Hepatocyte (in vitro differentiated cells): ENCODE measurements at places on chromosomes 16 and 17. TPM values are rescaled to one million over a fixed set of nuclear protein-coding genes. Genes with fewer than 3 reads are reported as not detected.

GRCh38 chr16:24723663-24724062 lies 5.8 kb upstream of the TNRC6A start:
- DNase-seq, result no peak

GRCh38 chr16:66265556-66266141 lies 100.8 kb upstream of the CDH5 start:
- DNase-seq, result peak; percentile 2

DNA sequence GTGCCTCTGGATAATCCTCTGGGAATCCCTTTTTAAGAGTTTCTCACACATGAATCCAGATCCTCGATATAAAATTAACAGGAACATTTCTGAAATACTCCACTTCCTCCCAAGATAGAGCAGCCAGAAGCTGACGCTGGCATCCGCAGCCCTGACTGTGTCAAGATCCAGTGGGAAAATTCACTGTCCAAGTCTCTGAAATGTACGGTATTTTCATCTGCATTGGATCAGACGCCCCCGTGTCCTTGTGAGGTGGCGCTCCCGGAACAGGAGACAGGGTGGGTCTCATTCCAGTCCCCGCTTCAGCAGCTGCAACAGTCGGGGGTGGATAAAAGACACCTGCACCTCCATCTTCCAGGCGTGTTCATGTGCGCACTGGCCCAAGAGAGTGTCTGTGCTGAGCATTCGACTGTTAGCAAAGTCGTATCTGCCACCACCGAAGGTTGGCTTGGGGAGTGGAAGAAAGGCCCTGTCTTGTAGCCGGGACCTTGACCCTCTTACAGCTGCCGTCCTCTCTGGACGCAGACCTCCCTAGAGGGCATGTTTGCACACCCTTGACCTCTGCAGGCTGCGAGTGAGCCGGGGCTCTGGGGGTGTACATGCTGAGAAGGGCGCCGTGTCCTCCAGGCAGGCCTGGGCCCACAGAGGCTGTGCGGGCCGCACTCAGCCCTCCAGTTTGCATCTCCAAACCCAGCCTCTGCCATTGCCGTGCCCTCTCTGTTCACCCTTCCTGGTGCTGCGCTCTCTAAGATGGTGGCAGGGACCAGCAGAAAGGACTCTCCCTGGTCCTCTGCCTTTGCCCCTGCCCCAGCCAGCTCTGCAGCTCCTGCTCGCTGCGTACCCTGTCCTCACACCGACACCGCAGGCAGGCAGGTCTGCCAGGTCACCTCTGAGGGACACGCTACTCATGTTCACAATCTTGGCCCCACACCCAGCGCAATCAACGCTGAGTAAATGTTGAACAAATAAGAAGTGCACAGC lies 72.0 kb upstream of the CHMP6 start:
- DNase-seq, result peak; percentile 15

DNA sequence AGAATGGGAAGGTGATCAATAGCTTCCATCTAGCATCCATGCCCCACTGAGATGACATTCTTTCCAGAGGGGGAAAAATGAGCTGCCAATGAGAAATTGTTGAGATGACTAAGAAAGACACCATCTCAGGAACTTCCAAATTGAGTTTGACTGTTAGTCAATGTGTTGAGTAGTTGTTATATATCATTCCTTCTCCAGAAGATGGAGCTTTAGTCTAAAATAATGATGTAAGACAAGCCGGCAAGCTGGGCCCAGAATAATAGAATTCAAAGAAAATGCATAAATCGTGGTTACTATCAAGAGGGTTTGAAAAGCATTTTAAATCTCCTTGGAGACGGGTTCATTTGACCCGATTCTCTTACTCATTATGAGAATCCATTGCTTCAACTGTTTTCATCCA lies 71.0 kb upstream of the ATF7IP2 start:
- no peak for DNase-seq

GRCh38 chr16:17131351-17131750 lies 339.4 kb downstream of the XYLT1 start:
- no peak for DNase-seq

DNA sequence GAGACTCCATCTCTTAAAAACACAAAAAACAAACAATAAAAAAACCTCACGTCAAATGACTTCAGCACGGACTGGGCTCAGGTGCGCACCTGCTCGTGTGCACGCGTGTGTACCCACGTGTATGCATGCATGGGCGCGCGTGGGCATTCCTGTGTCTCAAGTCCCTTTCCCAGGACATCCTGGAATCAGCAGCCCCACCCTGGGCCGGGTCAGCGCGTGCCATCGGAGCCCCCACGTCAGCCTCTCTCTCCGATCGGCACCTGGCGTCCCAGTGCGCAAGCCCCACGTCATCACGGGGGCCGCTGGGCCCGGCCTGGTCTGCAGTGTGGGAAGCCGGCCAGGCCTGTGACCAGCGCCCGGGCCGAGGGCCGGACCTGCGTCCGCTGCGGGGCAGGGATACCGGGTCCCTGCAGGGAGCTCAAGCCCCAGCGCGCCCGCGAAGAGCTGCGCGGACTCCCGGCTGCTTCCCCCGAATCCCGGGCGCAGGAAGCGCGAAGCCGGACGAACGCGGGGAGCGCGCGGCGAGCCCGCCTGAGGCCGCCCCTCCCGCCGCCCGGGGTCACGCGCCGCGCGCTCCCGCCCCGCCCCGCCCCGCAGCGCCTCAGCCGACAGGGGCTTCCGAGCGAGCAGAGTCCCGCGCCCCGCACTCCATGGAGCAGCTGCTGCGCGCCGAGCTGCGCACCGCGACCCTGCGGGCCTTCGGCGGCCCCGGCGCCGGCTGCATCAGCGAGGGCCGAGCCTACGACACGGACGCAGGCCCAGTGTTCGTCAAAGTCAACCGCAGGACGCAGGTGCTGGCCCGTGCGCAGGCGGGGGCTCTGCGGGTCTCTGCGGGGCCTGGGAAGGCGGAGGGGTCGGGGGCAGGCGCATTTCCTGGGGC lies at the start of gene FN3K:
FN3K (plus strand) TSS at position 629 of the 880 bp plus-strand sequence; CDS start at position 651, 22 bp downstream.
- peak; percentile 81 for DNase-seq

DNA sequence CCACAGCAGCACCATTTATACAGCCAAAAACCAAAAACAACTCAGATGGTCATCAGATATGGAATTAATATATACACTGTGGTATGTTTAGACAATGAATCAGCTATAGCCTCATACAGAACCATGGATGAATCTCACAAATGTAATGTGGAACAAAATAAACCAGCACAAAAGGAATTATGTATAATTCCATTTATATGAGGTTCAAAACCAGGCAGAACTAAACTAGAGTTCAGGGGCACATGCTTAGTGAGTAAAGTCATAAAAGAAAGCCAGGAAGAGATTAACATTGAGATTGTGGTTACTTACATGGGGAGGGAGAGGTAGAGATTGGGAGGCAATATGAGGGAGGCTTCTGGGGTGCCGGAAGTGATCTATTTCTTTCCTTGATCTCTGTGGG lies 231.1 kb downstream of the COPRS start:
- no peak for DNase-seq

DNA sequence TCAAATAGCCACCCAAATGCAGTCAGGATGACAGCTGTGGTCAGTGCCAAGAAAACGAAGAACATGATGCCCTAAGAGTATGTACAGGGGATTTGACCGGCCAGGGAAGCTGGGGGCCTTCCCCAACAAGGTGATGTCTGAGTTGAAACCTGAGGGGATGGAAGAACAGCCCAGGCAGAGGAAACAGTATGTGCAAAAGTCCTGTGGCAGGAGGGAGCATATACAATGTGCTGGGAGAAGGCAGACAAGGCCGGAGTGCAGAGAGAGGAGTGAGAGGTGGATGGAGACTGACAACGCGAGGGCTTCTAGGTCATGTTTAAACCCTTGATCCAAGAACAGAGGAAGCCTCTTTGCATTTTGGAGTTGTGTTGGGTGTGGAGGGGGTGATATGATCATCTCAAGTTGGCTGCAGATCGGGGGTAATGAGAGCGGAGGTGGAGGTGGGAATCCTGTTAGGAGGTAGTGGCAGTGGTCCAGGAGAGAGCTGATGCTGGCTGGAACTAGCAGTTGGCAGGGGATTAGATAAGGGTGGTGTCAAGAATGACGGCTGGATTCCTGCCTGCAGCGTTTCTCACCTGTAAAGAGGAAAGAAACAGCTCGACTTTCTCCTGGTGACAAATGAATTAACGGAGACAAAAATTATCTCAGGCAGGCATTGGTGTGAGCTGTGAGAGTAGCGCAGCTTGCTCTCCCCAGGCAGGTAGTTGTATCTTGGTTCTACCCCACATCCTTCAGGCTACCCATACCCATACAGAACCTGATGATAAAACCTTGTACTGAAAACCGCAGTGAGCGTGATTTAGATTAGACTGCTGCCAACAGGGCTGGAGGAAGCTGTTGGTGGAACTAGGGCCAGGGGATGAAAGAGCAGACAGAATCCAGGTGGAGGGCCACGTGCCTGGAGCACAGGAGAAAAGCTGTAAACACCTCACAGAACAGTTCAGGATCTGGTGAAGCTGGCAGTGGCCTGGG lies 37.2 kb upstream of the NGFR start:
- no peak for DNase-seq

- DNase-seq, result no peak
Observed at GRCh38 chr17:41972571-41973407, 6.2 kb downstream of the CNP start.

DNA sequence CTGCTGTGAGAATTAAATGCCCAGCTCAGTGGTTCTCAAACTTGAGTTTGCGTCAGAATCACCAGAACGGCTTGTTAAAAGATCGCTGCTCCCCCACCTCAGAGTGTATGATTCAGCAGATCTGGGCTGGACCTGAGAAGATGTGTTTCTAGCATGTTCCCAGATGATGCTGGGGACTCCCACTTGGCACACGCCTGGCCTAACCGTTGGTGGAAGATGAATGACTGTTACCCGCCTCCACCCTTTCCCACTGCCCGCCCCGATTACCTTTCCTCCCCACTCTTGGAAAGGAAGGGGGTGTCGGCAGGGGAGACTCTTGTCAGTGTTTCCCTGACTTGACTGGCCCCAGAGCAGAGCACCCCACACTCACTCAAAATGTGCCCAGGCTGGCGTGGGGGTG lies 29.3 kb upstream of the ABCC3 start:
- no peak for DNase-seq

- peak; percentile 60 for DNase-seq
Observed at GRCh38 chr16:1972490-1972877, 631 bp downstream of the TBL3 start.

DNA sequence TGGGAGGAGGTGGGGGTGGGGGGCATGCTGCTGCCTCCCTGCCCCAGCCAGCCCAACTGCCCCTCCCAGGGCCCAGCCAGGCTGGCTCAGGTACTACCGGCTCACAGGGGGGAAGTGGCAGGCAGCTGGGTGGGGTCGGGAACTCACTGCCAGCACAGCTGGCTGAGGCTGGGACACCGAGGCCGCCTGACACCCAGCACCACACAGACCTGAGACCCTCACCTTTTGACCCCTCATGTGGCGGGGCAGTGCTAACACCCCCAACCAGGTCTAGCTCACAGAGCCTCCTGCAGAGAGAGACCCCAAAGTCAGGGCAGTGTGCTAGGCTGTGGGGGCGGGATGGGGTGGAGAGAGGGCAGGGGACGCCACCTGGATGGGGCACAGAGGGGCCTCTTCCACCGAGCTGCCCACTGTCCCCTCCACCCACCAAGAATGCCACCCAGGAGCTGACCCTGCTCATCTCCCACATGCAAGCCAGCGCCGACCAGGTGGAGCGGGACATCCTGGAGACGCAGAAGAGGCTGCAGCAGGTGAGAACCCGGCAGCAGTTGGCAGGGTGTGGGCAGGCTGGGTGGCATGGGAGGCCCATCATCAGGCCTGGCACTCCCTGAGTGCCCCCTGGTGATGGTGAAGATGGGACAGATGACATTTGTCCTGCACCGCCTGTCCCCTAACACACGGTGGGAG lies 3.0 kb downstream of the EVPLL start:
- DNase-seq, result no peak

GRCh38 chr16:27965801-27966200 lies 97.7 kb downstream of the GSG1L start:
- no peak for DNase-seq

DNA sequence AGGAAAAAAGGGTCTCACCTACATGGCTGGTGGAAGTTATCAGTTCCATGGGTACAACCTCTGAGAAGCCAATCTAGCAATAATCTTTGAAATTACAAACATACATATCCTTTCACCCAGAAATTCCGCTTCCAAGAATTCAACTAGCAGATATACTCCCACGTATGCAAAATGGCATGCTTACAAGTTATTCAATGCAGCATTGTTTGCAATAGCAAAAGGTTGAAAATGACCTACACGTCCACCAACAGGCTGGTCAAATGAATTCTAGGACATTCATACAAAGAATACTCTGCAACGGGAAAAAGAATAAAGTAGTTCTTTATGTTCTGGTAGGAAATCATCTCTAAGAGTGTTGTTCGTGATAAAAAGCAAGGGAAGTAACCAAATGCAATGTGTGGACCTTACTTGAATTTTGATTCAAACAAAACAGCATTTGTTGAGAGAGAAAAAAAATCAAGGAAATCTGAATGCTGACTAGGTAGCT lies 63.7 kb upstream of the NLK start:
- no peak for DNase-seq

GRCh38 chr17:32102172-32102571 lies 40.1 kb upstream of the RHOT1 start:
- no peak for DNase-seq

- DNase-seq, result no peak
Observed at GRCh38 chr16:10165643-10166042, 16.6 kb downstream of the GRIN2A start.

GRCh38 chr17:16283705-16284104 lies 66.7 kb downstream of the PIGL start:
- no peak for DNase-seq

DNA sequence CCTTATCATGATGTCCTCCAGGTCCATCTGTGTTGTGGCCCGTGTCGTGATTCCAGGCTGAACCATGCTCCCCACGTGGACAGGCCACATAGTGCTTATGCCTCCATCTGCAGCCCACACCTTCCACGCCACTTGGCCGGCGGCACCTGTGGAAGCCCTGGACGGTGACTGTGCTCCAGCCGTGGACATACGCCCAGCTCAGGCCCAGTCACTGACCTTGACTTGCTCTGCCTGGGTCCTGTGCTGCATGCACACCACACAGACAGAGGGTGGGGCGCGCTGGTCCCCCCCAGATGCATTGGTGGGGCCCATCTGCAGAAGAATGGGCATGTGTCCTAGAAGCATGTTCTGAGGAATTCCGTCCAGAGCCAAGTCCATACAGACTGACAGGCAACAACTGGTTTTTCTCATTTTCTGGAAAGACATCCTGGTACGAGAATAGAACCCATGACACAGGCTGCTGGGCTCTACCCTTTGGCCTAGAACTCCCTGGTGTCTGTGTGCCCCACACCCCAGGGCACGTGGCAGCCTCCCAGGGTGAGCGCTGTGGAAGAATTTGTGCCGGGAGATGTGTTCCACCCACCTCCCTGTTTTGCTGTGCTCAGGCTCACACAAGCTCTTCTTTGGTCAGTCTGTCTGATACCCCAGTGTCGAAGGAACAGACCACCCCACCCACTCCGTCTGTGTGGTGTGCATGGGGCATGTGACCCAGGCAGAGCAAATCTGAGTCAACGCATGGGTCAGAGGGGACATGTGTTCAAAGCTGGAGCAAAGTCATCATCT lies 39.5 kb downstream of the GPT2 start:
- no peak for DNase-seq

- no peak for DNase-seq
Observed at GRCh38 chr16:74950511-74950910, 34.4 kb downstream of the WDR59 start.

Gene ICAM2
- 6.0 and 8.4 TPM in 2 replicates for total RNA-seq

Gene ARHGDIG
- 0.48 TPM in 1 of 2 replicates, not detected in the other for total RNA-seq

Gene IRX5
- 3.2 and 5.3 TPM in 2 replicates for total RNA-seq

Gene PTGES3L
- 0.64 and 2.4 TPM in 2 replicates for total RNA-seq

Gene CES5A
- total RNA-seq, result not detected in 2 replicates

Gene SLC9A5
- 0.36 and 1.4 TPM in 2 replicates for total RNA-seq

Gene OR1A1
- total RNA-seq, result not detected in 2 replicates

Gene MMP2
- 107 and 128 TPM in 2 replicates for total RNA-seq

Gene LMF1
- 25.8 and 27.2 TPM in 2 replicates for total RNA-seq
